Urothelium cell line (cell line): ENCODE measurements at places on chromosomes 6 and 20.

DNA sequence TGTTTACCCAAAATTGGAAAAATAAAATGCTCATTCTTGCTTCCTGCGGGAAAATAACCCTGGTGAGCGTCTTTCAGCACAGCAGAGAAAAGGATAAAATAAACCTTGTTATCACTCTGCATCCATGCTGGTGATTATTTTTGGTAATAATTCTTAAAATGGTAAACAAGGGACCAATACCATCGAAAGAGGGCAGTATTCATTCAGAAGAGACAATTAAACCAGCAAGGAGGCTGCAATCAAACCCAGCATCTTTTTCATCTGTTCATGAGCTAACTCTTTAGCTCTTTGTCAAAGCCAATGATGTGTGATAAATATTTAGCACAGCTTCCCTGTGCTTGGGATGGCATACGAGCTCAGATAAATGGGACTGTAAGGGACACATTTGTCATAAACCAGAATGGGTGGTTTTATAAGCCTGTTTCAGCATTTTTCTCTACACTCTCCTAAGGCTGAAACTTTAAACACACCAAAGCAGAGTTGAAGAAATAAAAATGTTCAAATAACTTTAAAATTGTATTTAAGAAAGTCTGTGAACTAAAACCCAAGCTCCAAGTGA, 34.4 kb downstream of the CDH26 start:
- DNase-seq = peak; percentile 9

DNA sequence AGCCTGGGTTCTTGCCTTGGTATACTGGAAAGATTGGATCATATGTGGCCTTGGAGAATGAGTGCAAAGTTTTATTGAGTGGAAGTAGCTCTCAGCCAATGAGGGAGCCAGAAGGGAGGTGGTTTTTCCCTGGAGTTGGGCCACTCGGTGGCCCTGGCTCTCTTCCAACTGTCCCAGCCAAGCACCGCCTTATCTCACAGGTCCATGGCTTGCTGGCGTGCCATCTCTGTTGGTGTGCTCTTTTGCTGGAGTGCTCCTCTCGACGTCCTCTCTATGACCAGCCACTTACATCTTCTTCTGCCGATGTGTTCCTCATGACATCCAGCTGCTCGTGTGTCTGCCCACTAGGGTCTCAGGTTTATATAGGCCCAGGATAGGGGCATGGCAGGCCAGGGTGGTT, 505.9 kb upstream of the SYNCRIP start:
- DNase-seq = no peak

DNA sequence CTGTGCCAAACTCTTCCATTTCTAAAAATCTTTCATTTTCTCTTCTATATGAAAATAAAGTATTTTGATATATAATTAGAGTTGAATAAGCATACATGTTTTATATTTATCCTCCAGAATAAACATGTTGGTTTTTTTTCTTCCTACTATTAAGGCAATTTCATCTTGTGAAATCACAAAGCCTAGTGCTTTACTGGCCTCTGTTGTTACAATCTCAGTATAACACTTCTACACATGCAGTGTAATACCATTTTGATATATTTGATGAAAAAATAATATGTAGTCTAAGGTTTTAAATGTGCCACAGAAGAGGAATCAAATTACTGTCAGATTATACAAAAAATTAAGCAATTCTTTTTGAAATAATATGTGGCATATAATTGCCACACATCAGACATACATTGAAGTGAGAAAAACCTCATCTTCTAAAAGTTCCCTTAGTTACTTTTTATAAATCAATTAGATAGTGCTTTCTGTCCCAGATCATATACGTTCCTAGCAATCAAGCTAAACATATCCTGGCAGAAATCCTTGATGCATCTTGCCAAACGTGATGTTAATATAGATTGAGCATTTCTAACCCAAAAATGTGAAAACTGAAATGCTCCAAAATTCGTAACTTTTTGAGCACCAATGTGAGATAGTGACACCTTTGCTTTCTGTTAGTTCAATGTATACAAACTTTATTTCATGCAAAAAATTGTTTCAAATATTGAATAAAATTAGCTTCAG, 225.1 kb upstream of the MANEA start:
- no peak for DNase-seq

GRCh38 chr6:154758125-154758524, 24.9 kb downstream of the SCAF8 start:
- no peak for DNase-seq

DNA sequence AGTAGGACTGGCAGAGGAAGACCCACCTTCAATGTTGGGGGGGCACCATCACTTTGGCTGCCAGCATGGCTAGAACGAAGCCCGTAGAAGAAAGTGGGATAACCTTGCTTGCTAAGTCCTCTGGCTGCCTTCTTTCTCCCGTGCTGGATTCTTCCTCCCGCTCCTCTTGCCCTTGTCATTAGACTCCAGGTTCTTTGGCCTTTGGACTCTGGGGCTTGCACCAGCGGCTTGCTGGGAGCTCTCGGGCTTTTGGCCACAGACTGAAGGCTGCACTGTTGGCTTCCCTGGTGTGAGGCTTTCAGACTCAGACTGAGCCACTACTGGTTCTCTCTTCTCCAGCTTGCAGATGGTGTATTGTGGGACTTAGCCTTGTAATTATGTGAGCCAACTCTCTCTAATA, 28.2 kb downstream of the GSTA2 start:
- DNase-seq = no peak

DNA sequence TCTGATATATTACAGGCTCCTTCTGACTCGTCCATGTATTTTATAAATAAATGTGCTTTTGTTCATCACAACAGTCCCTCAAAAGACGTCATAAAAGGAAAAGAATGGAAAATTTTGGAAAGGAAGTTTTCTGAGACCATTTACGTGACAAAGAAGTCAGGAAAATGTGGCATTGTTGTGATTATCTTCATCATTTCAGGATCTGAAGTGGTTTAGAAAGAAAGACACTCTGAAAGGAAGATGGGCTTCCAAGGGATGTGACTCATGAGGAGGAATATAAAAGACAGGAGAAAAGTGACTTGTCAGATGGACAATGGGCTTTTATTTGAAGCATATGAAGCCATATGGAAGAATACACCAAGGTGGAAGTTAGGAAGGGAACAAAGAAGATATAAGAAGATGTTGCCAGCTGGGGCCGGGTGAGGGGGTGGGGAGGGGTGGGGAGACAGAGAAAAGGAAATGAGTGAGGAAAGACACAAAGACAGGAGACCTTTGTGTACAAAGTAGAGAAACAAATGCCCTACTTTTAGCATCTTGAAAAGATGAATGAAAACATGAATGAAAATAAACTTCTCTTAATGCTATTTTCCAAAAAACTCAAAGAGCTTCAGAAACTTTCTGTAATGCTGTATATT, 190.3 kb upstream of the PREP start:
- no peak for DNase-seq

DNA sequence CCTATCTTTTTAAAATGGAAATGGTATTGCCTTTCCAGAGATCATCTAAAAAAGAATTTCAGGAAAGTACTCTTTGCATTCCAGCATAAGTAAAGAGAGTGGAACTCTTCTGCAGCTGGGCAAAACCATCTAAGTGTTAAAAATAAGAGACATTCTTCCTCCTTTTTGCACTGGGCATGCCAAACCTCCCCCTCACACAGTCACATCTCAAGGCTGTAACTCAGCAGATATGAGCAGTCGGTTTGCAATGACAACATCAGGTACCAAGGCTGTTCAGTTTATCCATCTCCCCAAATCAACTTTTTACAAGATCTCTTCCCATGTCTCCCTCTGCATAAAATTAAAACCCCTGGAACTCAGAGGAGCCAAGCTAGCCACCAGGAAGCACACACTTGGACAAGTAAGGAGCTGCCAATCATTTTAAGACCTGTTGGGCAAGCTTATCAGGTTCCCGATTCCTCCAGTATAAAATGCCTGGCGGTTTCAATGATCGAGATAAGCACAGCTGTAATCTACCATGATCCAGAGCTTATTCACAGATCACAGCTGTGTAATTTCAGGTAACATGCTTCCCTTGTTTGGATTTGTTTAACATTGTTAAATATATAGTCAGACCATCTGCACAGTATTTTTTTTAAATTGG, 23.2 kb downstream of the ID4 start:
- DNase-seq = no peak

DNA sequence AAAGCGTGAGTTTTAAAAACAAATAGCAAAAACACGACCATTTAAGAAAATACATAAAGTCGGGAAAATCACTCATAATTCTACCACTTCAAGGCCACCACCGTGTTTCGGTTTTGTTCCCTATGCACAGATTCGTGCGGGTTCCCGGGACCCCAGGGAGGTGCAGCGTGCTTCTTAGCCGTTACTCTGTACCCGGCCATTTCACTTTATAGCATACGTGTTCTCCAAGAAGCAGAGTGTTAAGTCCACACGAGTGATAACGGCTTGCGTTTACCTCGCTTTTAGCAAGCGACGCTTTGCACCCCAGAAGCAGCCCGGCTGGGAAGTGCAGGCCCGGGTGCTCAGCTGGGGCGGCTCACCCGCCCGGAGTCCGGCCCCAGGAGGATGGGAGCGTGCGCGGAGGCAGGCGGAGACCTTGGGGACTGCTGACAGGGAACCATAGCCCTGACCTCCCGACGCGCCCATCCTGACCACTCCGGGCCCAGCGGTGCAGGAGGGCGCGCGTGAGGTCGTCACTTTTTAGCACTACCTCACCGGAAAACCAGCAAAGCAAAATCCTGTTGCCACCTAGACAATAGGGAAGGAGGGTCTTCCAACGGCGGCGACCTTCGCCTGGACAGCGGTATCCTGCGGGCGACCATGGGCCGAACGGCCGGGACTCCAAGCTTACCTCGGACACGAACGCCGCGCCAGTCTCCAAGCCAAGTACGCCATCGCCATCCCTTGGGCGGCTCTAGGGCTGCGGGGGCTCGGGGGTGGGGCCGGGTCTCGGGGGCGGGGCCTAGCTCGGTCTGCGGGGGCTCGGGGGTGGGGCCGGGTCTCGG, at the start of gene ECI2:
Gene ECI2 (minus strand): TSS at position 735 of the 824 bp plus-strand sequence. CDS start 15 bp downstream, at position 720.
- DNase-seq = peak; percentile 64

GRCh38 chr6:40395066-40395697, 192.0 kb downstream of the LRFN2 start:
- DNase-seq = no peak

DNA sequence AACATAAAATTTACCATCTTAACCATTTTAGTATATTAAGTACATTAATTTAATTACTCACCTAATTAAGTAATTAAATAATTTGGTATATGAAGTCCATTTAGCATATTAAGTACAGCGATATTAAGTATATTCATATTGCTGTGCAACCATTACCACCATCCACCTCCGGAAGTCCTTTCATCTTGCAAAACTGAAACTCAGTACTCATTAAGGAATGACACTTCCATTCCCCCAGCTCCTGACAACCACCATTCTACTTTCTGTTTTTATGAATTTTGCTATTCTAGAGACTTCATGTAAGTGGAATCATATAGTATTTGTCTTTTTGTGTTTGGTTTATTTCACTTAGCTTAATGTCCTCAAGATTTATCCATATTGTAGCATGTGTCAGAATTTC, 61.1 kb upstream of the GTSF1L start:
- DNase-seq = no peak

- DNase-seq = no peak
Measured at GRCh38 chr20:22535483-22535882, 48.9 kb downstream of the FOXA2 start.

GRCh38 chr6:166907373-166907841, 48.9 kb downstream of the RNASET2 start:
- DNase-seq = no peak
